ENCODE measurements at places on chromosomes 13 and 19.

DNA sequence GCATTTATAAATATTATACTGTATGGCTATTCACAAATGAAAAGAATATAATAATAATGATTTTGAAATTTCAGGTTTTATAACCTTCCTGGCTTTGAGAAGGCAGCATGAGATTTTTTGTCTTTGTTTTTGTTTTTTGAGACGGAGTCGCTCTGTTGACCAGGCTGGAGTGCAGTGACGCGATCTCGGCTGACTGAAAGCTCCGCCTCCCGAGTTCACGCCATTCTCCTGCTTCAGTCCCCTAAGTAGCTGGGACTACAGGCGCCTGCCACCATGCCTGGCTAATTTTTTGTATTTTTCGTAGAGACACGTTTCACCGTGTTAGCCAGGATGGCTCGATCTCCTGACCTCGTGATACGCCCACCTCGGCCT, 64.1 kb downstream of the ZNF429 start:
- DNase-seq = peak; percentile 49

- no peak for DNase-seq
Measured at GRCh38 chr19:51407511-51408131, 9.8 kb downstream of the SIGLEC10 start.

DNA sequence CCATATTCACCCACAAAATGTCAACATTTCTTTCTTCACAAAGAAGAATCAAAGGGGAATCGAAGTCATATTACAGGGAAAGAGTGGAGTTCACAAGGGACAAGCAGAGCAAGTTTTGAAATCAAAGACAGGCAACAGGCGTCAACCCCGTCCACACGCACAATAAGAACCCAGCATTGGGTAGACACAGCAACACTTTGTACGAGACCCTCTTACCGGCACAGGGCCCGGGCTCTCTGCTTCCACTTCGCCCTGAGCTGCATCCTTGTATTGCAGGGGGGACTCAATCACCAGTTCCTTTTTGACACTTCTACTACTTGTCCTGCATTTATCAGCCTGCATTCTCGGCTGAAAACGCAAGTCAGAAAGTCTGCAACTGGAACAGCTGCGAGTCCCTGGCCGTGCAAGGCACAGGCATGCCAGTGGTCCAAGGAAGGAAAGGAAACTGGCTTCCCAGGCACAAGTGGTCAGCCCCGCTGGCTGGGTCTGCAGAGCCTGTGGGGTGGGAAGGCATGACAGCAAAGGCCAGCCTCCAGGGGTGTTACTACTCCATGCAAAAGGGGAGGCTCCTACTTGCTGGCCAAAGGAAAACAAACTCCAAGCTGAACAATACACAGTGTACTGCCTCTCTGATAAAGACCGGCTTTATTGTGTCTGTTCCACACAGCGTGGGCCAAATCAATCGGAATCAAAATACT, at the start of gene DOCK9:
Gene DOCK9, minus strand, starts transcription at position 497 of the 698 bp plus-strand sequence. Its CDS starts 155 bp downstream, at position 342.
- peak; percentile 23 for DNase-seq

GRCh38 chr19:46726971-46727501, 10.1 kb upstream of the PRKD2 start:
- no peak for DNase-seq
